ENCODE measurements at places on chromosomes 12 and 14.

GRCh38 chr12:124819525-124819924 lies 44.1 kb downstream of the SCARB1 start:
- H3K36me3 ChIP-seq, result no peaks in the 10 kb centered on the region
- H3K27me3 ChIP-seq, result no peaks in the 10 kb centered on the region
- DNase-seq, result no peak
- no peak overlapping the region for H3K27ac ChIP-seq

GRCh38 chr14:52061390-52061789 lies 7.5 kb downstream of the NID2 start:
- peaks cover 5% of the 10 kb centered on the region for H3K27me3 ChIP-seq
- DNase-seq, result no peak
- no peaks in the 10 kb centered on the region for H3K4me1 ChIP-seq
- H3K27ac ChIP-seq, result no peak overlapping the region
- H3K4me3 ChIP-seq, result no peak overlapping the region

GRCh38 chr12:81077686-81078441 lies at the start of gene ACSS3:
Gene ACSS3 (plus strand): TSS chr12:81078079. CDS start chr12:81078121, 42 bp downstream.
- no peaks in the 10 kb centered on the region for H3K4me1 ChIP-seq
- peaks cover 6% of the 10 kb centered on the region for H3K27me3 ChIP-seq
- H3K27ac ChIP-seq, result no peak within 1 kb of the TSS

GRCh38 chr12:107948391-107948945 lies 174.0 kb downstream of the ASCL4 start:
- H3K4me3 ChIP-seq, result no peak overlapping the region
- no peaks in the 10 kb centered on the region for H3K36me3 ChIP-seq
- H3K27ac ChIP-seq, result no peak overlapping the region
- no peaks in the 10 kb centered on the region for H3K27me3 ChIP-seq

DNA sequence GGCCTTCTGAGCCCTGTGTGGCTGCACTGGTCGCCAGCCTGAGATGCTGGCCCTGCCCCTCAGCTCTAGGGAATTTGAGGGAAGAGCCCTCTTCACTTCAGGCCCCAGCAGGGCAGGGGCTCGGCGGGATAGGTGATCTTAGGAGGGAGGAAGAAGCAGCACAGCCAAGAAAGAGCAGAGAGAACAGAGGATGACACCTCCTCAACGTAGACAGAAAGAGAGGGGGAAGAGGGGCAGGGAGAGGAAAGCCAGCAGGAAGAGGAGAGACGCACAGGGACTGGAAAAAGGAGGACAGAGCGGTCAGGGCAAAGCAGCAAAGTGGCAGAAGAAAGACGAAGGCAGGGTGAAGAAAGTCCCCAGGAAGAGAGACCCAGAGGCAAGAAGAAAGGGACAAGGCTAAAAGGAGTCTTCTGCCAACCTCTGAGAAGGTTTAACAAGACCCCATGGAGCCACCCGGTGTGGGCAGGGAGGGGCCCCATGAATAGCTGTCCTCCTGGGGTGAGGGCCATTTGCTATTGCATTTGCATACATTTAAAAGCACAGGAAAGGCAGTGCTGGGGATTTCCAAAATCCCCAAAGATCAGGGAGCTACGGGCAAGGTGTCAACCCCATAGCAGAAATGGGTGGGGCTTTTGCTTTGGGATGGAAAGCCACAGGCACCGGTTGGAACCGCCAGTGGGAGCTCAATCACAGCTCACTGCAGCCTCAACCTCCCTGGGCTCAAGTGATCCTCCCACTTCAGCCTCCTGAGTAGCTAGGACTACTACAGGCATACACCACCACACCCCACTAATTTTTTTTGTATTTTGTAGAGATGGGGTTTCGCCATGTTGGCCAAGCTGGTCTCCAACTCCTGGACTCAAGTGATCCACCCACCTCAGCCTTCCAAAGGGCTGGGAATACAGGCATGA lies 22.7 kb downstream of the CMKLR1 start:
- no peak for DNase-seq
- no peak overlapping the region for H3K27ac ChIP-seq
- no peaks in the 10 kb centered on the region for H3K36me3 ChIP-seq
- peaks cover 29% of the 10 kb centered on the region for H3K4me1 ChIP-seq
- no peak overlapping the region for H3K4me3 ChIP-seq

GRCh38 chr14:99039331-99040041 lies 232.5 kb downstream of the BCL11B start:
- no peak overlapping the region for H3K27ac ChIP-seq
- H3K4me1 ChIP-seq, result peaks cover 3% of the 10 kb centered on the region
- no peak for DNase-seq
- no peaks in the 10 kb centered on the region for H3K27me3 ChIP-seq

DNA sequence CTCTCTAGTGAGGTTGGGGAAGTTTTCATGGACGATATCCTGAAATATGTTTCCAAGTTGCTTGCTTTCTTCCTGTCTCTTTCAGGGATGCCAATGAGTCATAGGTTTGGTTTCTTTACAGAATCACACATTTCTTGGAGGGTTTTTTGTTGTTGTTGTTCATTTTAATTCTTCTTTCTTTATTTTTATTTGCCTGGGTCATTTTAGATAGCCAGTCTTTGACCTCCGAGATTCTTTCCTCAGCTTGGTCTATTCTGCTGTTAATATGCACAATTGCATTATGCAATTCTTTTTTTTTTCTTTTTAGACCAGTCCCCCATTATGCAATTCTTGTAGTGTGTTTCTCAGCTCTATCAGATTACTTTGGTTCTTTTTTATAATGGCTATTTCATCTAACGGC lies 338.9 kb downstream of the AEBP2 start:
- H3K27me3 ChIP-seq, result no peaks in the 10 kb centered on the region
- no peaks in the 10 kb centered on the region for H3K4me1 ChIP-seq
- H3K4me3 ChIP-seq, result no peak overlapping the region
- no peak overlapping the region for H3K27ac ChIP-seq
- H3K36me3 ChIP-seq, result no peaks in the 10 kb centered on the region
- DNase-seq, result no peak

GRCh38 chr12:2256453-2256852 lies 203.7 kb downstream of the CACNA1C start:
- H3K4me1 ChIP-seq, result peaks cover 3% of the 10 kb centered on the region
- H3K27me3 ChIP-seq, result no peaks in the 10 kb centered on the region
- DNase-seq, result no peak
